ENCODE measurements at places on chromosomes 3 and 15.
A peak's percentile ranks its signal among the peaks of the same experiment; 100 is the strongest.

- DNase-seq: no peak
These were observed 456.3 kb downstream of the FOXP1 start for GRCh38 chr3:71127052-71127831.

GRCh38 chr3:63092515-63092914, 185.6 kb upstream of the SYNPR start:
- no peak for DNase-seq

DNA sequence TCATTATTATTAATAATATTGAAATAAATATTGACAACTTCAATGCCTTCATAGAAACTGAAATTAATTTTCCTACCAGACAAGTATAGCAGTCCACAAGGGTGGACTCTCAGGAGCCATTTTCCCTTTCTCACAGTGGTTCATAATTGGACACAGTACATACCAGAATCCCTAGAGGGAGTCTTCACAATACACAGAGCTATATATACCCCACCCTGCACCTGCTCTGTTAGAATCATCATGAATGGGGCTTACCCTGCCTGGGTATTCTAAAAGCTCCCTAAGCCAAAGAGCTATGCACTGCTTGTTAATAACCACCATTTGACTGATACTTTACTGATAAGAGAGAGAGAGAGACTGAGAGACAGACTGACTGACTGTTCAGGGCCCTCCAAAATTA, 134.9 kb downstream of the FEZF2 start:
- DNase-seq: no peak

DNA sequence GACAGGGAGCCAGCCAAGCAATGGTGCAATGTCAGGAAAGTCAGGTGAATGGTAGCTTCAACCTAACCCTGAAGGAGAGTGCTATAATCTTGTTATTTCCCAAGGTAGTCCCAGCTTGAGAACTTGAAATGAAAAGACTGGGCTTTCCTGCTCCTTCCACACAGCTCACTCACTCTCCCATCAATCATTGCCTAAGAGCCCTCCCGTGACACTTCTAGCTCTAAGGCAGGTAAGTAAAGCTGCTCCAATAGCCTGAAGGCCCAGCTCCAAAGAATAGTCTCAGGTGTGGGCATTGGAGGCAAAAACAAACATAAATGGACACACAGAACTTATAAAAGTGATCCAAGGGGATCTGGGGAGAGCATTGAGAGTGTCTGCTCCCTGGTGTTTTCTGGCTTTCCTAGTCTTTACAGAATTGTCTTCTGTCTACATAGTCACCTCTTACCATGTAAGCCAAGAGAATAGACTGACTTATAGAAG, 63.1 kb upstream of the TBC1D5 start:
- no peak for DNase-seq

DNA sequence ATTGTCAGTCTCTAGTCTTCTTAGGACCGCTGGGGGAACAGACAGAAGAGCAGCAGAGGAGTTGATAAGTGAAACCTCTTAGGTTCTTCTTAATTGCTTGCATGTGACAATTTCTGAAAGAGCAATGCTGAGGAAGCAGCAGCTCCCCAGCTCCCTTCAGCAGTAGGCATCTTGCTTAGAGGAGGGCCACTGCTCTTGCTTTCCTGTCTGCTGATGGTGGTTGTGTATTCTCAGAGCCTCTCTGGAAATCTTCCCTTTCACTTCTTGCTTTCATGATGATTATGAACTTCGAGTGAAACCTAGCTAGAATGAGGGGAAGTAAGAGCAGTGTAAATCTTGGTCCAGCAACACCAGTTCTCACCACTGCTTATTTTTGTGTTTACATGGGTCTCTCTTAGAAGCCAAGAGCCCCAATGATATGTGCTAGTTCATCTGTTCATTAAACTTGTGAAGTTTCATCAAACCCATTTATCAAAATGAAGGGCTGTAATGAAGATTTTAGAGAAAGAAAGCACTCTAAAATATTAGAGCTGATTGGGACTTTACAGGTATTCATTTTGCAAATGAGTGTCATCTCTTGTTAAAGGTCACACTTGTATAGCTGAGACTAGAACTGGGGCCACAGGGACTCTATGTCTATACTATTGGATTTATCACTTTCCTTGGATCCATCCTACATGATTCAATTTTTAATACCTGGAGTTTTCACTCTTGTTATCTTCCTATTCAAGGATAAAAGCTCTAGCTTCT, 246.7 kb downstream of the LPP start:
- no peak for DNase-seq

DNA sequence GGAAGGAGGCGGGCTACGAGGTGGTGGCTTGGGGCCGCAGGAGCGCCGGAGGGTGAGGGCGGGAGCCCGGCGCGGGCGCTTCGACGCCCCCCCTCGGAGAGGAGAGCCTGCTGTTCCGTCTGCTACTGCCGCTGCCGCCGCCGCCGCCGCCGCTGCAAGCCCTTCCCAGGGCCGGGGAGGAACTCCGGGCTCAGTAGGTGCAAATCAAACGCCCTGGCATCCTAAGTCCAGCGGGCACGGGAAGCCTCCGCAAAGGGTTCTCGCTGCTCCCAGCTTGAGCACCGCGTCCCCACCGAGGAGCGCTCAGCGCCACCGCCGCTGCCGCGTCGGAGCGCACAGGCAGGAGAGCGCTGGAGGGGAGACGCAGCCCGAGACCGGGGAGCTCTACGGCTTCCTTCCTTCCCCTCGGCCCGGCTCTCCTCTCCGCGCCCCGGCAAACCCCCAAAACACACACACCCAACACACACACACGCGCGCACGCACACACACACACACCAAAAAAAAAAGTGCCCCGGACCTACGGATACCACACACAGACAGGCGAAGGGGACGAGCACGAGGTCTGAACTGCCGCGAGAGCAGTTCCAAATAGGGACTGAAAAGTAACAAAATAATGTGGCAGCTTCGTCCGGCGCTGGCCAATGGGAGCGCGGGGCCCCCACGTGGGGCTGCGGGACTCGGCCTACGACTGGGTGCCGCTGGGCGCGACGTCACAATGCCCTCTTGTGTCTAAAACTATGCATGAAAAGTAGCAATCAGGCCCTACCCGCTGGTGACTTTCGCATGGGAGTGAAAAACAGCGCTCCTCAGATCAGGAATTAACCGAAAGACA, at the start of gene TLE3:
TLE3 (minus strand) TSS at position 597 of the 832 bp plus-strand sequence. CDS start 1,119 bp downstream, outside the sequence.
- peak; percentile 98 for DNase-seq

DNA sequence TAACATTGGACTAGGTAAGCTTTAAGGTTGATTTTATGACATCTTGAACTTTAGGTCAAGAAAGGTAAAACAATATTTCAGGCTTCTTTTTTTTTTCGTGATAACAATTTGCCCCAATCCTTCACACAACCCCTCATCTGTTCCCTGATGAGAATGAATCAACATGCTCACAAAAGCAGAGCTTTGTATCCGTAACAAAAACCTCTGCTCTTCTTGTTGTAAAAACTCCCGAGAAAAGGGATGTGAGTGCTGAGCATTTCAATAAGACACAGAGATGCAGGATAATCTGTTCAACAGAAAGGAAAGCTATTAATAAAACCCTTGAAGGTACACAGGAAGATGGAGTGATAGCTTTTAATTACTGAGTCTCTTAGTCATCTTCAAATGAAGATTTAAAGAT, 94.3 kb downstream of the RAD18 start:
- no peak for DNase-seq

DNA sequence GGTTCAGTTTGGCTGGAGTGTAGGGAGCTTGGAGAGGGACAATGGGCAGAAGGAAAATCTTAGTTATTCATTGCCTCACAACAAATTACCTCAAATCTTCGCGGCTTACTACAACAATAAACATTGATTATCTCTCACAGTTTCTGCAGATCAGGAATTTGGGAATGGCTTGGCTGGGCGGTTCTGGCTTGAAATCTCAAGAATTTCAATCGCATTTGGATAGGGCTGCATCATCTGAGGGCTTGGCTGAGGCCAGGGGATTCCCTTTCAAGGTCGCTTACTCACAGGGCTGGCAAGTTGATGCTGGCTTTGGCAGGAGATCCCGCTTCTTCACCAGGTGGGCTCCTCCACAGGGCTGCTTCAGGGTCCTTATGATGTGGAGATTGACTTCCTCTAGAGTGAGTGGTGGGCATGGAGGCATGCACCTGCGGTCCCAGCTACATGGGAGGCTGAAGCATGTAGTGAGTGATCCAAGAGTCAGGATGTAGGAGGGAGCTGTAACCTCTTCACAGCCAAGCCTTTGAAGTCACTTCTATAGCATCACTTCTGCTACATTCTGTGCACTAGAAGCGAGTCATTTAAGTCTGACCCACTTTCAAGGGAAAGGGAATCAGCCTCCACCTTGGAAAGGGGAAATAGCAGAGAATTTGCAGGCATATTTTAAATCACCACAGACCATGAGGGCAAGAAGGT, 63.1 kb downstream of the CDC25A start:
- DNase-seq: peak; percentile 60

DNA sequence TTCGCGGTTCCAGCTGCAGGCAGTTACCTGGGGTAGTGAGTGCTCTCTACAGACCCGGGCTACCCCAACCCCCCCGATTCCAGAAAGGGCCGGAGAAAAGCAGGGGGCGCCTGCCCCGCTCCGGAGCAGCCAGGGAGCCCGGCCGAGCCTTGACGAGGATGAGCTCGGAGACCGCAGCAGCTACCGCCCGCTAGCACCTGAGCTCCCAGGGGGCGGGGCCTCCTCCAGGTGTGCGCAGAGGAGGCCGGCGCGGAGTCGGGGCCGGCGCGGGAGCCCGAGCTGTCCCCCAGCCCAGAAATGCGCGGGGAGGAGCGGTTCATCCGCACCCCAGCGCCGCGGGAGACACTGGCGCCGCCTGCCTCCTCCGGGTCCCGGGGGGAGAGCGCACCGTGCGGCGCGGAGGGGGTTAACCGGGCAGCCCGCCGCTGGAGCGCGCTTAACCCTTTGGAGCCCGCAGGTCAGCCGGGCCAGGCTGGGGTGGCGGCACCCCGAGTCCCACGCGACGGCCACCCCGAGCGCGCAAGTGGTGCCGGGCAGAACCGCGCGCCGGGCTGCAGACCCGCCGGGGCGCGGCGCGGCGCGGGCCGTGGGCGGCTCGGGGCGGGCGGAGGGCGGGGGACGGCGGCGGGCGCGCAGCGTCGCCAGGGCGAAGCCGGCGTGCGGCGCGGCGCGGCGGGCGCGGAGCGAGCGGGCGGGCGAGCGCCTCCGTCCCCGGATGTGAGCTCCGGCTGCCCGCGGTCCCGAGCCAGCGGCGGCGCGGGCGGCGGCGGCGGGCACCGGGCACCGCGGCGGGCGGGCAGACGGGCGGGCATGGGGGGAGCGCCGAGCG, at the start of gene CACNA1D:
CACNA1D (plus strand) TSS at position 649 of the 829 bp plus-strand sequence. CDS start 556 bp downstream, outside the sequence.
- peak; percentile 97 for DNase-seq

DNA sequence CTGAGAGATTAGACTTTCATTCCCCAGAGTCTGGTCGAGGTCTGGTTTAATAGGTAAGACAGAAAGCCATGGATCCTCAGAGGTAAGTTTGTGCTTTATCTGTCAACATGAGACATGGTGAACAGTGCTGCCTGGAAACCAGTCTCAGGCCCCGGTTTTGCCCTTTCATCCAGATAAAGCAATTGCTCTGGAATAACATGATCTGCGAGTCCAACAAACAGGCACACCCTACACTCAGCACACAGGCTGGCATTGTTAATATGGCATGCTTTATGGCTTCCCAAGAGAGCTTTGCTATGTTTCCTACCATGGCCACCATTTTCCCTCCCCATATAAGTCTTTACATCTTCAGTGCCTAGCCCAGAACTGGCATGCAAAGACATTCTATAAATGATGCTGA, 30.1 kb upstream of the MNS1 start:
- DNase-seq: no peak

- no peak for DNase-seq
These were observed 354.1 kb downstream of the GABRG3 start for GRCh38 chr15:27324886-27325615.

DNA sequence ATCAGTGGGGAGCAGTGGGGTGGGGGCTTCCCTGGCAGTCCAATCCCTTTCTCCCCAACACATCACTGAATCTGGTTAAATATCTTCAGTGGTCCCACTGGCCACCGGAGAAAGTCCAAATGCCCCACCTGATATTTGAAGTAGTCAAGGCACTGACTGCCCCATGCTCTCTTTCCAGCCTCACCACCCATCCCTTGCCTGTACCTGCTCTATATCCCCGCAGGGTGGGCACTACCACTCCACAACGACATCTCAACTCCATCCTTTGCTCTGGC, 101.7 kb downstream of the DAPK2 start:
- DNase-seq: no peak

DNA sequence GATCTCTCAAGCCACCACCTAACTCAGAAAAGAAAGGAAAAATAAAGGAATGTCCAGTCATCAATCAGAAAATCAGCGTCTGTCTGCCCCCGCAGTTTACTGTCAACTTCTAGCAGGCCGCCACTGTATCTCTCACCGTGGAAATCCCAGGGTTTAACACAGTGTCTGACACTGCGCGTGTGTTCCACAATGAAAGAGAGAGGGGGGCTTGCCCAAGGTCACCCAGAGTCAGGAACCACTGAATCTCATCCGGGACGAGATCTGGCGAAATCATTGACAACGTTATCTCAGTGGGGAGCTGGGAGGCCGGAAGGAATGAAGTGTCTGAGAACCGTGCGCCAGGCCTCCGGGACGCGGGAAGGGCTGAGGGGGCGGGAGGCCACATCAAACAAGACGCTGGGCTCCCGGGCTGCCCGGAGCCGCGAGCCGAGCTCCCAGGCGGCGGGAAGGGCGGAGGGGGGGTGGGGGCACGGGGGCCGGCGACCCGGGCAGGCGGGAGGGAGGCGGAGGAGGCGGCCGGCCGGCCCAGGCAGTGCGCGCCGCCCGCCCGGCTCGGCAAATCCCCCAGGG, 2.2 kb upstream of the HES1 start:
- DNase-seq: peak; percentile 84

DNA sequence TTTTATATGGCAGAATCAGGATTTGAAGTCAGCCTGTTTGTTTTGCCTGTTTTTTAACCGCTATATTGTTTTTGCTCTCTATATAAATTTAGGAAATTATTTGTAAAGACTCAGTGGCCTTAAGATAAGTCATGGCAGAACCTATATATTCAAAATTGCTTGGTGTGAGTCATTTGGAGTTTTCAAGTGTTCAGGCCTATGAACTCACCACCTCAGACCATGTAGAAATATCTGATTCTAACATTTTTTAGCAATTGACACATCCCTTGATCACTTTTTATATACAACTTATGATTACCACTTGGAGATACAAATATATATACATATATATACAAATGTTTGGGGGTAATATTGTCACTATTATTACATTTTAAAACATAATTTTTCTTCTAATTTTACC, 95.7 kb downstream of the VGLL3 start:
- DNase-seq: no peak

- DNase-seq: no peak
These were observed 188.6 kb downstream of the SHQ1 start for GRCh38 chr3:72659596-72659995.

GRCh38 chr3:101478980-101479379, 34.0 kb downstream of the SENP7 start:
- DNase-seq: no peak

DNA sequence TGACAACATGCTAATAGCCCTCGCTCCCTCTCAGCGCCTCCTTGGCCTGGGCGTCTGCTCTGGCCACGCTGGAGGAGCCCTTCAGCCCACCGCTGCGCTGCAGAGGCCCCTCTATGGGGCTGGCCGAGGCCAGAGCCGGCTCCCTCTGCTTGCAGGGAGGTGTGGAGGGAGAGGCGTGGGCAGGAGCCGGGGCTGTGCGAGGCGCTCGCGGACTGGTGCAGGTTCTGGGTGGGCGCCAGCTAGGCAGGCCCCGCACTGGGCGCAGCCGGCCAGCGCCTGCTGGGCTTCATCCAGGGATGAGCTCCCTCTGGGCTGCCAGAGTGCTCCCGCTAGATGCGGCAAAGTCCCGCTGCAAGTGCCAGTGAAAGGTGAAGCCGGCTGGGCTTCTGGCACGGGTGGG, 21.0 kb upstream of the DNAJC13 start:
- no peak for DNase-seq

GRCh38 chr3:185416513-185416912, 53.6 kb downstream of the MAP3K13 start:
- DNase-seq: no peak

All from GM23338 (cell line).